Cerebellar cortex (tissue), 1 donor: ENCODE measurements at places on chromosomes 13 and 19.

- no peak for DNase-seq
Observed at GRCh38 chr19:8922591-8922990, 87.6 kb downstream of the MUC16 start.

GRCh38 chr19:35753634-35754369, 3.0 kb downstream of the HSPB6 start:
- no peak for DNase-seq

GRCh38 chr13:27065582-27065981, 106.0 kb downstream of the USP12 start:
- DNase-seq: no peak

DNA sequence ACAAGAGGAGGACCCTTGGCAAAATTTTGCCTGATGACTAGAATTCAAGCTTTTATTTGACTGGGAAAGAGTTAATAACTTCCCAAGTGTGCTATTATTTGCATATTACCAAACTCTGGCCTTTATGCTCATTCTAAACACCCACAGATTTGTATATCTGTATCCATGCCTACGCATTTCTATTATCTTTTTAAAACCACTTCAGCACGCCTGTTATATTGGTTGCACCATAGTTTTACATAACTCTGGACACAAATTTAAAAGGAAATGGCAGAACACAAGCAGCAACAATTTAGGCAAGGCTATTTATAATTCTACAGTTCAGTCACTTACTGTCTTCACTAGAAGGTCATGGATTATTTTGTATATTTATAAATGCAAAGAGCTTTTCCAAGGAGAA, 3.7 kb upstream of the RASL11A start:
- DNase-seq: no peak

DNA sequence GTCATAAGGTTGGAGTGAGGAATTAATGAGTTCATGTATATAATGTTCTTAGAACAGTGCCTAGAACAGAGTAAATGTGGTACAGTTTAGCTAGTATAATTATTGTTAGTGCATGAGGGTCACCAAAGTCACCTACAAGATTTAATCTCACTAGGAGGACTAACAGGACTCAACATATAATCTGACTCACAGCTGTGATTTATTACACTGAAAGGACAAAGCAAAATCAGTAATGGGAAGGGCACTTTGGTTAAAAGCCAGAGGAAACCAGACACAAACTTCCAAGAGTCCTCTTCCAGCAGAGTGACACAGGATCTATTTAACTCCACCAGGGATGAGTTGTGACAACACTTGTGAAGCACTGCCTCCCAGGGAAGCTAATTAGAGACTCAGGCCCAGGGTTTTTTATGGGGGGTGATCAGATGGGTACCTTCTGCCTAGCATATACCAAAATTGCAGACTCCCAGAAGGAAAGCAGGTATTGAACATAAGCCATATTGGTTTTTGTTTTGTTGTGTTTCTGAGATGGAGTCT, 341.2 kb upstream of the DACH1 start:
- DNase-seq: no peak

DNA sequence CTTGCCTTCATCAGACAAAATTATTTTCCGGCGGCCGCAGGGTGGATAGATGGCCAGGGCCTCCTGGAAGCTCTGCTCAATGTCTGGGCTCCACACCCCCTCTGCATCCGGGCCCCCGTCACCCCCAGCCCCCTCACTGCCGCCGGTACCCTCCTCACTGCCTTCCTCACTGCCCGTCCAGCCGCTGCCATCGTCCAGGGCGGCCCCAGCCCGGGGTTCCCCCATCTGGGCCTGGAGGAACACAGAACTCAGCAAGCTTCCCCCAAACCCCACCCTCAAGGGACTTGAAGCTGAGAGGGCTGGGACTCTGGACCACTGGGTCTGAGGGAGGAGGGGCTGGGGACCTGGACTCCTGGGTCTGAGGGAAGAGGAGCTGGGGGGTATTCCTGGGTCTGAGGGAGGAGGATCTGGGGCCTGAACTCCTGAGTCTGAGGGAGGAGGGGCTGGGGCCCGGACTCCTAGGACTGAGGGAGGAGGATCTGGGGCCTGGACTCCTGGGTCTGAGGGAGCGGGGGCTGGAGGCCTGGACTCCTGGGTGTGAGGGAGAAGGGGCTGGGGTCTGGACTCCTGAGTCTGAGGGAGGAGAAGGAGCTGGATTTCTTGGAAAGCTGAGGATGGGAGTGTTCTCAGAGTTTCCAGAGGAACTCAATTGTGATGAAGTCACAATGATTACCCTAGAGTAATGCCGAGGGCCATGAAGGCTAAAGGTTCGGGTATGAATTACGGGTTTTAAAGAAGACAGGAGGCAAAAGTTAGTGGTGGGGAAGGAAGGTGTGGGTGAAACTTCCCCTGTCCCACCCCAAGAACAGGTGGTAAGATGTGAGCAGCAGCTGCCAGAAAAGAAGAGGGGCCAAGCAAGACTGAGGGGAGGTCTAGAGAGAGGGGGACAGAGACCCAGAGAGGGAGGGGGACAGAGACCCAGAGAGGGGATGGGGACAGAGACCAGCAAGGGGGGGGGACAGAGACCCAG, 2.1 kb downstream of the TEAD2 start:
- DNase-seq: no peak

DNA sequence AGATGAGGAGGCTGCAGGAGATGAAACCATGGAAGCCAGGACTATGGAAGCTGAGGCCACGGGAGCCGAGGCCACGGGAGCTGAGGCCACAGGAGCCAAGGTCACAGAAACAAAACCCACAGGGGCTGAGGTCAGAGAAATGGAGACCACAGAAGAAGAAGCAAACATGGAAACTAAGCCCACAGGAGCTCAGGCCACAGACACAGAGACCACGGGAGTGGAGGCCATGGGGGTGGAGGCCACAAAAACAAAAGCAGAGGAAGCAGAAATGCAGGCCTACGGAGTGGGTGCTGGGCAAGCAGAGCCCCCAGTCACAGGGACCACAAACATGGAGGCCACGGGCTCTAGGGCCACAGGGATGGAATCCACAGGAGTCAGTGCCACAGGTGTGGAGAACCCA, 12.5 kb upstream of the EBI3 start:
- no peak for DNase-seq

- DNase-seq: no peak
Observed at GRCh38 chr13:26074706-26075105, 22.9 kb upstream of the SHISA2 start.

- DNase-seq: no peak
Observed at GRCh38 chr19:17834350-17835181, 13.2 kb downstream of the JAK3 start.

GRCh38 chr19:38701455-38702063, 42.7 kb downstream of the CAPN12 start:
- DNase-seq: no peak

- peak; percentile 3 for DNase-seq
Observed at GRCh38 chr13:57857945-57858344, 226.4 kb downstream of the PCDH17 start.

DNA sequence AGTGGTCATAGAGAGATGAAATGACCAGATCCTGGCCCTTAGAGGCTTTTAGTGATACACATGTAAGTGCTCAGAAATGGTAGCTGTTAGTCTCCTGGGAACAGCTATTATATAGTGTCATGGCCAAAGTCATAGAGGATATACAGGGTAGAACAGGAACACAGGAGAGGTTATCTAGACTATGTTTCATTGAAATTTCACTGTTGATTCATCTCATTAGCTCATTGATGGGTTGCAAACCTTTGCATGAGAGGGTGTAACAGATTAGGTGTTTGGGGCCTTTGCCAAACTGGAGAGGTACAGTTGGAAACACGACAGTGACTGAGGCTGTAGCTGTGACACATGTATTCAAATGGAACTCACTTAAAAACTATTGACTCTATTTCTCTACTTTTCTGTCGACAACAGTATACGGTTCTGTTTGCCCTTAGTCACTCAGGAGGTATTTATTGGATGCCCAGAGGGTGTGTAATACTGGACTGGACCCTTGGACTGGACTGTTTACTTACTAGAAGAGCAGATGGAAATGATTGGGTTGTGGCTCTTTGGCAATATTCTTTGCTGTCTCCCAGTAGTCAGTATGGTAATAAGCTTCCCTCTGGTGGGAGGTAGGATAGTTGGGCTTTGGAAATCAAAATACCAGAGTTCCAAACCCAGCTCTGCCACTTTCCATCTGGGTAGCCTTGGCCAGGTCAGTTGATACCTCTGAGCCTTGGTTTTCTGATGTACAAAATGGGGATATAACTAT, 29.8 kb downstream of the ARHGAP35 start:
- DNase-seq: peak; percentile 43

DNA sequence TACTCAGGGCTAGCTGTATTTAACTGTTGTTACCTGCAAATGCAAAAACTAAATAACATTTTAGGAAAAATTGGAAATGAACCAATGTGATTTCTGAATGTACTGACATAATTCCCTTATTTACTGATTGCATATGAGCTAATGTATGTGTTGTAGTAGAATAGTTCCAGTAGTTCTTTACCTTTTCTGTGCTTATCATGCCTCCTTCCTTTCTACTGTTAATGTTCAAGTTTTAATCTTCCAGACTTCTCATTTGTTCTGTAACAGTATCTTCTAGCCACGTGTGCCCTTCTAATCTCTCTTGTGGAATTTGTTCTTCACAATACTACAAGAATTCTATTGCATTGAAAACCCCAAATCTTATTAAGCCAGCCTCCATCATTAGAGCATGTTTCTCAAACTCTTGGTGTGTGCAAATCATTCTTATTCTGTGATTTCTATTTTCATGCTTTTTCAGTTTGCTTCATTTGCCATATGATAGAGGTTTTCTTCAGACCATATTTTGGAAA, 17.7 kb downstream of the LSM14A start:
- DNase-seq: no peak

GRCh38 chr13:37014609-37015008, 14.0 kb downstream of the EXOSC8 start:
- DNase-seq: no peak

DNA sequence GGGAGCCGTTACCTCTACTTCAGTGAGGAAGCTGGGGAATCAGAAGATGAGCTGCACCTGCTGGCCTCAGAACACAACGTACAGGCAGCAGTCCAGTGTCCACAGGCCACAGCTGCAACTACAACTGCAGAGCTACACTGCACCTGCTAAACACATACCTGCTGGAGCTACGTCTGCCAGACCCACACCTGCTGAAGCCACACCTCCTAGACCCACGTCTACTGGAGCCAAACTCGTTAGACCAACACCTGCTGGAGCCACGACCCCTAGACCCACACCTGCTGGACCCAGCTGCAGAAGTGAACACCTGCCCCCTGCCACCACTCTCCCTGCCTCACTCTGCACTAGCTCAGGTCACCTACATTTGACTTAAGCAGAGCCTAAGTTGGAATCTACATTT, 169.9 kb downstream of the USP12 start:
- no peak for DNase-seq

DNA sequence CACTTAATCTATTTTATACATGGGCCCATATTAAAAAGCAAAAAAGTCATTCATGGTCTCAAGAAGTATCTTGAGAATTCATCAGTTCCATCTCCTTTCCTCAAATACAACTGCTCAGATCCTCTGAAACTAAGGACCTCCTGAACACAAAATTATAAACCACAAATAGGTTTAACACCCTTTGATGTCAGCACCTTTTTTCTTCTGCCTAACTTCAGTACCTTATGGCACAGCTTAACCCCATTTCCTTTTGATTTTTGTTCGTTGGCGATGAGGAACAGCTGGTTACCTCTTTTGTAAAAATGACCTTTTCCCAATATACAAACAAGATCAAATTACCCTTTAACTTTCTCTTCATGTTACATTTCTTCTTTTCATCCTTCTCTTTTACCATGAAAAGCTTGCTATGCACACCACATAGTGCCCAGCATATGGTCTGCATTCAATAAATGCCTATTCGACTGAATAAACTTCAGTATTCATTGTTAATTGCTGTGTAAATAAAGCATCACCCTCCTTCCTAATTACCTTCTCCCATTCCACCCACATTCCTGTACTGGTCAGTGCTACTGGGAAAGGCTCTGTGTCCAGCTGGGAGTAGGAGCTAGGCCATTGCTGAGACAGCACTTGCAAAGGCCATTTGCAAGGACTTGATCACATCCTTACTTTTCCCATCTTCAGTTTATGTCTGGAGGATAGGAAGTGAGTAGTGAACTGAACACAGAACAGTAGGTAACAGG, 317.9 kb downstream of the SHISA2 start:
- DNase-seq: no peak

DNA sequence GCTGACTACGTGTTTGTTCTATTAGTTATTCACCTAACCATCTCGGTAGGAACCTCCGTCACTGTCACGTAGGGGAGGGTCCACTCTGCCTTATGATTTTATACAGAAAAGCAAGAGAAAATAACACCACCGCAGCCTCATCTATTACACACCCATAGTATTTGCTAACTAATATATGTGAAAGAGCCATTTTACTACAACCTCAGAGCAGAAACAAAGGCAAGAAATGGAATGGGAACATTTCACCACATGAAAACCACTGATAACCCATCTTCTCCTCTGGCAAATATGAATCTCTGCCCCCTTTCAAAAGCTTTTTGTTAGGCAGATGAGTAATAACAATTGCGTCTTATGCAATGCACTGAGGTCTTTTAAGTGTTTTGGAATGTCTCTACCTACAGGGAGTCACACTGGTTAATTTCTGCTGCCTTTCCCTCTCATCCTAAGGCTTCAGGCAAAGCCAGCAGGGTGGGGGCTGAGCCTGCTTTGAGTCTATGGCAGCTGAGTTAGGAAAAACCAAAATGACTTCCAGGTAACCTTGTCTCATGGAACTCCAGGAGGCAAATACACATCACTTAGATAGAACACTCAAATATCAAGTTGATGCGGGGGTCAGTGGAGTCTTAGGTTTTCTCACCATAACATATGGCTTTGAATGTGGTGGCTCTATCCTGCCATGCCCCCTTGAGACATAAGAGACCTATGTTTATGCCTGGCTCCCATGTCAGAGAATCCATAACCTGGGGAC, 15.0 kb downstream of the TSHZ3 start:
- DNase-seq: no peak

GRCh38 chr13:76725211-76725610, 161.0 kb downstream of the KCTD12 start:
- DNase-seq: no peak

- DNase-seq: no peak
Observed at GRCh38 chr19:2150794-2151338, 500 bp downstream of the AP3D1 start.

DNA sequence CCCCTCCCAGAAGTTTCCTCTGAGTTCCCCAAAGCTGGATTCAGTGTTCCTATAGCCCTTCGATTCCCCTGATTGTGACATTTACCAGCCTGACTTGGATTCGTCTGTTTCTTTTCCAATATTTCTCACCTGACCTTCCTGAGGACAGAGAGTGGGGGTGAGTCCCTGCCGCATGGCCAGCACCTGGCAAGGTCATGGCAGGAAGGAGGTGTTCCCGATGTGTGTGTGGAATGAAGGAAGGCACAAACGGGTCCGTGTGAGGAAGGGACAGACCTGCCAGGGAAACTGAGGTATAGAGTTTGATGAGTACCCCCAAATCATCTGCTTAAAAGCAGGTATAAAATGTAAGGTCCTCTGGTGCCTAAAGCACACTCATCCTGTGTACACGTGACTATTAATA, 3.3 kb downstream of the COL4A1 start:
- no peak for DNase-seq
